ENCODE measurements at places on chromosomes 2 and 18. TPM values are rescaled to one million over a fixed set of nuclear protein-coding genes. Genes with fewer than 3 reads are reported as not detected.

DNA sequence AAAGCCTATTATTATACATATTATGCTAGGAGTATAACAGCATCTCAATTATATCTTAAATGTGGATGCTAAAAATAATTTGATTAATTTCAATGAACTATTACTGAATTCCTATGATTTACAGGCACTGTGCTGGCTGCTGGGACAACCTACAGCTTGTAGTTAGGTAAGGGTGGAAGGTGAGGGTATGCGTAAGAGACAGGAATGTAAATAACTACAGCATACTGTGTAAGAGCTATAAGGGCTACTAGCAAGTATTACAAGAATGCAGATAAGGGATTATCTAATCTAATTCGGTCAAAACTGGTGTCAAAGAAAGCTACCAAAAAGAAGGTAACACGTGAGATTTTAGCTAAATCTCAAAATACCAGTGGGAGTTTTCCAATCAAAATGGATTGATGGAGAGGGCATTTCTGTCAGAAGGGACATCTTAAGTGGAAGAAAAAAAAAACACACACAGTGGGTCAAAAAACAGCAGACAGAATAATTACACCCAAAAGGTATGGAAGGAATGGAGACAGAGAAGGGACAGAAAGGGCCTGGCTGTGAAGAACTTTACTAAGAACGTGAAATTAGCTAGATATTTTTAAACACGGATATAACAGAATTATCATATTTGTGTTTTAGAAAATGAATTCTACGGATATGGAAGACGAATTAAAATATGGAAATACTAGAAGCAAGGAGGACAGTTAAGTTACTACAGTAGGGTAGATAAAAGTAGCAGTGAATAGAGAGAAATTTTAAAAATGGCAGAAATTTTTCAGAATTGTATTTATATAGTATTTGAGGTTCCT lies 47.1 kb downstream of the STRN start:
- no peak for ATAC-seq

ZNF521 gene
- 14.5 TPM for total RNA-seq

AOX1 gene
- total RNA-seq, result 62.8 TPM

DNA sequence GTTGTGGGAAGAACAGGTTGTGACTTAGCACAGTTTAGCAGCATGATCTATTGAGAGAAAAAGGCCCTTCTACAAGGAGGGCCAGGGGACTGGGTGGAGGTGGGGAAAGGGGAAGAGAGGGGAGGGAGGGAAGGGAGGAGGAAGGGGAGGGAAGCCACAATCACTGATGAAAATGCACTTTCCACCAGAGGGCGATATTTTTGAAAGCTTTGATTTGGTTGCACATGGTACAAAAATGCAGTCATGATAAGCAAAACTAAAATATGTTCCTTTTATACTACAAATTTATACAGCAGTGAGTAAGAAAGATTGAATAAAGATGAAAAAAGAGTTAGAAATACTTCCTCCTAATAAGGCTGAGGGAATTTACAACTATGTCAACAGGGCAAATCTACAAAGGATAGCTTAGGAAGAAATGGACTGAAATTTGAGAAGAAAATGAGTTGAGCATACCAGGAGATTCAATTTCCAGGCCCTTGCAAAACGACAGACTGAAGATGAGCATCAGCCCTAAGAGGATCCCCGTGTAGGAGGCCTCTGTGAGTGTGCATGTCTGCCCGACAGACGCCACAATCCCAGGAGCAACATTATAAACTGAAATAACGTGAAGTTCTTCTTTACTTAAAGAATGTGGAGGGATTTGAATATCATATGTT lies 17.2 kb downstream of the SH3YL1 start:
- no peak for ATAC-seq

DNA sequence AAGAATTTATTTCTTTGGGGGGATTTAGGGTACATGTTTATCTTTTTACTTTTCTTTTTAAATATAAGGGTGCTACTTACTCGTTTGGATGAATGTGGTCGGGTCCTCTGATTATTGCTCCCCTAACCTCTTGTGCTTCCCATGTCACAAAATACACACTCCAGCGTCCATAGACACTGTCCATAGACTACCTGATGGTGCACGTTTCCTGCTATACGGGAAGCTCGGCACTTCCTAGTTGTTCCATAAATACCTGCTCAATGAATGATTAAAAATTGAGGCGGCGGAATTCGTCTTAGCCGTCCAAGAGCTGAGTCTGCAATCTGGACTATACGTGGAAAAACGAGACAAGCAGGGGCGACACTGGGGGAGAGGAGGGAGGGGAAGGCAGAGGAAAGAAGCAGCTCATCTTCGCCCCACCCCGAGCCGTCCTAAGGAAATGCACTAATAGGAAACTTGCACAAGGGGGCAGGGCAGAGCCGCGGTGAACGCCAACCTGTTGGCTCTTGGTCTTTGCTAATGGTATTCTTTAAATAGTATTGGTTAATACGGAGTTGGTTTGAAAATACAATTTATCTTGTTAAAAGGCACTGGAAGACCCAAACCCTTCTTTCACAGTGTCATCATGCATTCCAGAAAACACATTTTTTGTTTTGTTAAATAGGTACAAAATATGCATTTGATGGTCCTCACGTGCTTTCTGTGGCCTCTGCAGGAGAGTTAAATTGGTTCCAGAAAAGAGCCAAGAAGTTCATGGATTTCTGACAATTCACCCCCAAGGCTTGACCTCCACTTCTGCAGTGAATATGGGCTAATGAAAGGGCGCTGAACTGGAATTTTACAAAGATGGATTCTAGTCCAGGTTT lies 73.0 kb upstream of the KCTD1 start:
- peak; percentile 25 for ATAC-seq

DNA sequence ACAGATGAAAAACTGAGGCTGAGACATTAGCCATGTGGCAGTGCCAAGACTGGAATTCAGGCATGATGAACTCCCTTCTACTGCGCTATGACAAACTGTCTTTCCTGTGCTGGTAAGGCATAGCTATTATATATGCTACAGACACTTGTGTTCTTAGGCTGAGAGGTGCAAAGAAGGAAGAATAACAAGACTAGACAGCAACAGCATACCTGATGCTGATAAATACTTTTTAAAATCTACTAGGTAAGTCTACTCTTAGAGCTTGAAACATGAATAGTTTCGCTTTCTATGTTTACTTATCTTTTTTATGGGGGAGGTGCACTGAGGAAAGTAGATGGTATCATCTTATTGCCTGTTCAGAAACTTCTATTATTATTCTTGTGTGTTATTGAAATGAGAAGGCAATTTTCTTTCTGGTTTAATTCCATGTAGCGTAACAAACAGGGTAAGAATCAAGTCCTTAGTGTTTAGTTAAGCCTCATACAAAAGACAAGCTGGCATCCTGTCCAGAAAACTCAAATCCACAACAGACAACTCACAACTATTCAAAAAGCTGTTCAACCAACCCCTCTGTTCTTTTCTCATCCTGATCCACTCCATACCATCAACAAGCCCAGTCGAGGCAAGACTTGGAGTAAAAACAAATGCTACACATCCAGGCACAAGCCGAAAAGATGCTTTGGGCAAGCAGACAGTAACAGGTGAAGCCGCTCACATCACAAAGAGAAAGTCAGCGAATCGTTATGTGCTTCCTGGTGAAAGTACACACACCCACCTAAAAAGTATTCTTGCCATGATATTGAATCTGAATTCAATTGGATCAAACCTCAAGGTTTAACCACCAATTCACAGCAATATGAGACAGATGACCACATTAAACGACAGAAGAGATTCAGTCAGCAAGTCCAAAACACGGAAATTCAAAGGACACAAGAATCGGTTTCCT lies 1.5 kb downstream of the TTC32 start:
- ATAC-seq, result no peak

CDH19 gene
- total RNA-seq, result 24.9 TPM

APOB gene
- 1.2 TPM for total RNA-seq

GRCh38 chr18:70578480-70578879 lies 289.6 kb downstream of the SOCS6 start:
- ATAC-seq, result no peak

REG3G gene
- not detected for total RNA-seq

DNA sequence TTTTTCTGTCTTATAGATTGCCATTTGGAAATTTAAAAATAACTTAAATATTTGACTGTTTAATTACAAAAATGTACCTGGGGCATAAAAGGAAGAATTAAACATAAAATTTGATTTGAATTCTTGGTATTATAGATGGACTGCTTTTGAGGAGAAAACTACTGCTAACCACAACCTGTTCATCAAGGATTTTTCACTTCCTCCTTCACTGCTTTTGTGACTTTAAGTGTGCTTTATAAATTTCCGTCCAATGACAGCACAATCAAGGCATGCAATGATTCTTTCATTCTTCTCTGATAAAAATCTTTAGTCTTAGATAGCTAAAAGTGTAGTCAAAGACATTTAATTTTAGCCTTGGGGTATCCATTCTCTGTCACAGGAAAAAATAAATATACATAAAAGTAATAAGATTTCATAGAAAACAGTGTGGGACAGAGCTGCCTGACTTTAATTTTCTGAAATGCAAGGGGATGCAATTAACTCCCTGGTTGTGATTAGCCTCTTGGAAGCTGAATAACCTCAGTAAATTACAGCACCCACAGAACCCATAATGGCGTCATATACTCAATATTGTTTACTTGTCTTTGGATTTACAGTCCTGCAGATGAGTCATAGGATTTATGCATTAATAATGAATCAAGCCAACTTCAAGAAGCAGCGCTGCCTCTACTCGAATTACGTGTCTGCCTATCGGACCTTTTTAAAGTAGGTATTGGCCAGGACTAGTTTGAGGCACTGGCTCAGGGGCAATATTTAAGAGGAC lies 587.9 kb downstream of the NRXN1 start:
- no peak for ATAC-seq

- ATAC-seq, result no peak
These were observed 62.4 kb upstream of the ATG16L1 start for GRCh38 chr2:233189025-233189424.

DNA sequence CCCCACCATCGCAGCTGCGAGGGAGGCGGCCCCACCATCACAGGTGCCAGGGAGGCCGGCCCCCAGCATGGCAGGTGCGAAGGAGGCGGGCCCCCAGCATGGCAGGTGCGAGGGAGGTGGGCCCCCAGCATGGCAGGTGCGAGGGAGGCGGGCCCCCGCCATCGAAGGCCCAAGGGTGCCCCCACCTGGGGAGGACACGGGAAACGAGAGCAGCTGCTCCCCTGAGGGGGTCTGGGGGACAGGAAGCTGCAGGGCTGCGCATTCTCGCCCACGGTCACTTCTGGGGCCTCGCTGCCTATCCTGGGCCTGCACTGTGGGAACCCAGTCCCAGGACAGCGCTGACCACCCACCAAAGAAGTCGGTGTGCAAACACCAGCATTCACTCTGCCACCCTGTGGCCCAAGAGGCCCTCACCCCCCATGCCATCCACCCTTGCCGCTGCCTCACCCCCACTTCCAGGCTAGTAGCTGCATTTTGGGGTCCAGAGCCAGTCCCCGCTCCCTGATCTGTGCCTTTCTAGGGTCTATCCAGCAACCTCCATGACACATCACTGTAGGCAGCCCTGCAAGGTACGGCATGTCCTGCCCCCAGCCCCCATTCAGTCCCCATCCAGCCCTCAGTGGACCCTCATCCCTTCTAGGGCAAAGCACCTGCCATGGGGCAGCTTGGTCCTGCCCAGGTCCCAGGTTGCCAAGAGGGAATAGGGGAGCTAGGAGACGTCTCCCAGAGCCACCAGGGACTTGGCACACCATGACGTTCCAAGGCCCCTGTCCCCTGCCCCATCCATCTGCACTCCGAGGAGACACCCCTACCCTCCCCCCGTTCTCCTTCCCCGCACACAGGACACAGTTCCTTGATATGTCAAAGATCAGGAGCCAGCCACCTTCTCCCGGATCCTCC lies 24.0 kb upstream of the GPC1 start:
- ATAC-seq, result no peak

DNA sequence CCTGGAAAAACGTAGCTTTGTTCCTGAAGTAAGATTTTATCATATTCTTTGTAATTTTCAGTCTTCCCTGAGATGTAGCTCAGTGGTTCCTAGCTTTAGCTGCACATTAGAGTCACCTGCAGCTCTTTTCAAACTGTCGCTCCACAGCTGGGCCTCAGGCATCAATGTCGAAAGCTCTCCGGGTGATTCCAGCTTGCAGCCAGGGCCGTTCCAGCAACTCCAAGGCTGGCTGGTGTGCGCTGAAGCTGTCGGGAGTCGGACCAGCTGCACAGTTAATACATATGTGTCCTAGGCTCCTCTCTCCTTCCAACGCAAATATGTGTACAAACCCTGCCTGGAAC lies 609 bp upstream of the ZNF2 start:
- ATAC-seq, result peak; percentile 25

GRCh38 chr2:237530472-237531433 lies 35.6 kb upstream of the PRLH start:
- no peak for ATAC-seq

- ATAC-seq, result no peak
These were observed 43.7 kb downstream of the FSHR start for GRCh38 chr2:49110571-49110970.

TCF7L1 gene
- 5.1 TPM for total RNA-seq

- no peak for ATAC-seq
These were observed 8.7 kb downstream of the EPHA4 start for GRCh38 chr2:221563270-221563985.

KIAA1328 gene
- total RNA-seq, result 11.7 TPM

DNA sequence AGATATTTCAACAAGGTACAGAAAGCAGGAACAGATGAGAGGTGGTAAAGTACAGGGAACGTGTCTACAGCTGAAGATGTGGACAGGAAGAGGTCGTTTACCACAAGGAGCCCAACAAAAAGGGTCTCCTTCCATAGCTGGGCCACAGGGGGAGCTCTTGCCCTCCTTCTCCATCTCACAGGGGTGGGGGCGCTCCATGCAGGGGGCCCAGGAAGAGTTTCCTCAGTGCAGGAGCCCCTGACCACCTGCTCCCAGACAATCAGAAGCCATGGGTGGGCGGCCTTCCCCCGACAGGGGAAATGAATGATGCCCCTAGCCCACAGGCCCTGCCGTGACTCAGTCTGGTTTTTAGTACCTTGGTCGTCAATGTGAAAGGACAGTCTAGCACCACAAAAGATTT lies 163.6 kb upstream of the ZNF516 start:
- no peak for ATAC-seq

GRCh38 chr2:198316852-198317396 lies 512.5 kb downstream of the PLCL1 start:
- ATAC-seq, result no peak

DNA sequence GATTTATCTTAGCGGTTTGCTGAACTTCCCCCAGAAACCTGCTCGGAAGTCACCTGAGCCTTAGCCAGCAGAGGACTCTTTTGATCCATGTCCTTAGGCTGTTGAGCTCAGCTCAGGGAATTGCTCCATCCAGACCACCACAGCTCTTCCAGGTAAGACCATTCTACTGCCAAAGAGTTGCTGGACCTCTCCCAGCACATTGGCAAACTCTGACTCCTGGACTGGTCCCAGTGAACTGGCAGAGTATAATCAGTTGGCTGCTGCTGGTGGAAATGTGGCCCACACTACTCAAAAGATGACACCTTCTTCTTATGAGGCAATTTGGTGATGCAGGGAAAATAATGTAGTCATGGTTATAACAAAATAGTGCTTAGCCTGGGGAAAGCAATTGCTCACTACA lies 308.8 kb upstream of the FIGN start:
- ATAC-seq, result no peak

DNA sequence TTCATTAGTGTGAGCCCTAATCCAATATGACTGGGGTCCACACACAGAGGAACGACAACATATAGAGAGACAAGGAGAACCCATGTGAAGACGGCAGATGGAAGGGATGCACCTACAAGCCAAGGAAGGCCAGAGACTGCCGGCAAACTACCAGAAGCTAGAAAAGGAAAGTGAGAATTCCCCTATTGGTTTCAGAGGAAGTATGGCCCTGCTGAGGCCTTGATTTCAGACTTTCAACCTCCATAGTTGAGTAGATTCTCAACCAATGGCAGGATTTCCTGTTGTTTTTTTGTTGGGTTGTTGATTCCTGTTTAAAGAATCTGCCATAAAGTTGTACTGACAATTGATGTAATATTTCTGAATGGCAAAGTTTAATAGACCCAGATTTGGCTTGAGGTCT lies 241.5 kb downstream of the SATB2 start:
- no peak for ATAC-seq

All from gastroesophageal sphincter (tissue), 4 donors.